ENCODE measurements at places on chromosomes 7 and 10.

- DNase-seq, result no peak
These were observed 248.3 kb downstream of the PHF14 start for GRCh38 chr7:11221984-11222383.

DNA sequence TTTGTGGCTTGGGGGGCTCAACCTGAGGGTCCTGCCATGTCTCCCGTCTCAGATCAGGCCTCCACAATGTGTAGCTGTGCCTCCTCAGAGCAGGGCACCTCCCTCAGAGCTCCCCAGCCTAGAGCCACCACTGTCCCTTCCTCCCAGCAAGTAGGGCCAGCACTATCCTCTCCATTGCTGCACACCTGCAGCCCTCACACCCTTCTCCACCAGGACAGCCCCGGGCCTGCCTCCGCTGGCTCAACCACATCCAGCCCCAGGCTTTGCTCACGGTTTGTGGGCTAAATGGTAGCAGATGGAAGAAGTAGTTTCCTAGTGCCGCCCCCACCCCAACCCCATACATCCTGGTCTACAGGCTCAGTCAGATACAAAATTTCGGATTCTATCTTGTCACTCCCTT, 10.1 kb downstream of the NFKB2 start:
- no peak for DNase-seq

- DNase-seq, result no peak
These were observed 132.1 kb downstream of the NRBF2 start for GRCh38 chr10:63265222-63265617.

DNA sequence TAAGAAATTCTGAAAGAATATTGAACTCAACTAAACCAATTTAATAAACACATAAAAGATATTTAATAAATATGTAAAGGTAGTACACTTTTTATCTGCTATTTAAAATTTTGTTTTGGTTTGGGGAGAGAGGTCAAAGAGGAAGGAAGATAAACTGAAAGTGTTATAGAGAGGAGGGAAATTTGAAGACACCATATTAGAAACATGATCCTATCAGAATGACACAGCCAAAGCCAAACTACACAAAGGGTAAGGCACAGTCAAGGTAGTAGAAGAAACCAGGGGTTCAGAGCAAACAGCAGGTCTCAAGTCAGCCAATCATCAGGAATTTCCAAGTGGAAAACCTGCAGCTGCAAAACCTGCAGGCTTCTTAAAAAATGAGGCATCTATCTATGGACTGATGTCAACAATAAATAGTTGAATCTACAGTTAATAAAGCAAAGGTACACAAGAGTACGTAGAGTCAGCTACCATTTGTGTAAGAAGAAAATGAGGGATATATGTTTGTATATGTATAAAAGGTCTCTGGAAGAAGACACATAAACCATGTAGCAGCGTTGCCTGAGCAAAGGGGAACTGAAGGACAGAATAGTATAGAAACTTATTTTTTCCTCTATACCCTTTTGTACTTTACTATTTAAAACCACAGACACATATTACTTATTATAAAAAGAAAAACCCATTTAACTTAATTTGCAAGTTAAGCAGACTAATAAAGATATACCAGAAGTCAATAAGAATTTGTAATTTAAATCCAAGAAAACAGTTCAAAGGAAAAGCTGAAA, 10.0 kb downstream of the ZNF800 start:
- no peak for DNase-seq

DNA sequence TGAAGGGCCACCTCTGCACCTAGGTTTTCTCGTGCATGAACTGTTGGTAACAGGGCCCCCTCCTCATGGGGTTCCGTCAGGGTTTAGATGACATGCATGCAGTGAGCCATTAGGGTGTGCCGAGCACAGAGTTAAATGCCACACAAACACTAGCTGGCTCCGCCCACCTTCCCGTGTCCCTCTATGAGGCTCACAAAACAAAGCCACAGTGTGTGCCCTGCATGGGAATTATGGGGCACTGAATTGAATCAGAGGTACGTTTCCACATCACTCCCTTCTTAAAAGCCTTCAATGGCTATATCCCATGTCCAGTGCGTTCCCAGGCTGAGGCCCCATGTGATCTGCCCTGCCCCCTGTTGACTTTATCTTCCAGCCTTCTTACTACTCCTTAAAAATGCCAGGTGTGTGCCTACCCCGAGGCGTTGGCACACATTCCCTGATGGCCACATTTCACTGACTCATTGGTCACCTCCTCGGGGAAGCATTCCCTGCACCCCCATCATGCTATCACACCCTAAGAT, 35.7 kb downstream of the GSDME start:
- DNase-seq, result no peak

All from epithelial cell of prostate (primary cell).